AG10803 (cell line): ENCODE measurements at places on chromosomes 6 and 20.
A peak's percentile ranks its signal among the peaks of the same experiment; 100 is the strongest.

DNA sequence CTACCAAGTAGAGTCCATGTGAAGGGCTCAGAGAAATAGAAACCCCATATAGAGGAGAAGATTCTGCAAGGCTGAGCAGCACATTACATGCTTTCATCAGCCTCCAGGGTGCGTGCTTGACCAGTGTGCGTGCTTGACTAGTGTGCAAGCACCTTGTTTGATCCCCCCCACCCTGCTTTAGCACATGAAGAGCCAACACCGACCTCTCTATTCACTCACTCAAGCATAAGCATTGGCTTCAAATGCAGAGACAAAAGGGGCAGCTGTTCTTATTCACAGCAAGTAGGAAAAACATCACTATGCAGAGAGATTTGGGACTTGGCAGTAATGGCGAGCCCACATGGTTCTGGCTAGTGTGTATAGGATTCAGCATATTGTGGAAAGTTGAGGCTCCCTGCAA lies 278.7 kb upstream of the RNF217 start:
- no peak for DNase-seq

DNA sequence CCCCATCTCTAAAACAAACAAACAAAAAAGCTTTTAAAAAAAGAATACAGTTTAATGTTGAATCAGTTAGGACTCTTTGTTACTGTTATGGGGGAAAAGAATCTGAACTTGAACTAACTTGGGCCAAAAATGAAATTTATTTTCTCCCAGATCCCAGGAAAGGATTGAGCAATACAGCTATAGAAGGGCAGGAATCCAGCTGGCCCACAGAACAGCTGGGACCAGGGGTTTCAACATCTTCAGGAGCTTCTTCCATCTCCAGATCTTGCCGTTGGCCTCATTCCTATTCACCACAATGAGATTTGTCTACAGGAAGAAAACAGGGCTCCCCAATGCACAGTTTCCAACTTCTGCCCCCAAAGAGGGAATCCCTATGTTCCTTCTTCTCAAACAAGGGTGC lies 43.2 kb upstream of the AKAP12 start:
- peak; percentile 86 for DNase-seq

DNA sequence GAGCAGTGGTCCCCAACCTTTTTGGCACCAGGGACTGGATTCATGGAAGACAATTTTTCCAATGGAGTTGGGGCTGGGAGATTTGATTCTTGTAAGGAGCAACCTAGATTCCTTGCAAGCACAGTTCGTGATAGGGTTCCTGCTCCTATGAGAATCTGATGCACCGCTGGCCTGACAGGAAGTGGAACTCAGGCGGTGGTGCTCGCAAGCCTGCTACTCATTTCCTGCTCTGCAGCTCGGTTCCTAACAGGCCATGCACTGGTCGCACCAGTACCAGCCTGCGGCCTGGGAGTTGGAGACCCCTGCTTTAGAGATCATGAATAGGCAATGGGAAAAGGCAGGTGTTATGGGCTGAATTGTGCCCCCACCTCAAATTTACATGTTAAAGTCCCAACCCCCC lies 131.2 kb downstream of the PFDN4 start:
- no peak for DNase-seq

DNA sequence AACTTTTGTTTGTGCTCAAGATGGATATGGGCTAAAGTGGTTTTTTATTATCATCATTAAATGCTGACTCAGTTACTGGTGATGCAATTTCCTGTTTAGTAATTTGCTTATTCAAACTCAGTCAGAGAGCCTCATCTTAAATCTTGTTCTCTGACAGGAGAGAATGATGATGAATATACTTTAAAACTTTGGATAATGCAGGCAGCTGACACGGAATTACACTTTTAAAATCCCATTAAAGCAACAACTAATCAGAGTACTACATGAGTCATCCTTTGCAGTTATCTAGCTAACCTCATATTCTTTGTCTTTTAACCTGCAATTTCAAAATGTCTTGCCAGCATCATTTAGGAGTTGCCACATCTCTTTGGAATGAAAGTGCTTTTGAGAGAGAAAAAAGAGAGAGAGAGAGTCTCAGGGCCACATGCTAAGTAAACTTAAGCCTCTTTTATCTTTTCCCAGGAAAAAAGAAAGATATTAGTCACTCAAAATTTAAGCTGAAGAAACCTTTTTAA lies 9.2 kb upstream of the C6orf141 start:
- DNase-seq, result peak; percentile 64

GRCh38 chr20:23873370-23874015 lies 6.1 kb downstream of the CST5 start:
- no peak for DNase-seq
